ENCODE measurements at places on chromosomes 12 and 14. TPM values are rescaled to one million over a fixed set of nuclear protein-coding genes. Genes with fewer than 3 reads are reported as not detected.

- DNase-seq: no peak
These were observed 456.9 kb upstream of the SYT1 start for GRCh38 chr12:78407722-78408121.

DNA sequence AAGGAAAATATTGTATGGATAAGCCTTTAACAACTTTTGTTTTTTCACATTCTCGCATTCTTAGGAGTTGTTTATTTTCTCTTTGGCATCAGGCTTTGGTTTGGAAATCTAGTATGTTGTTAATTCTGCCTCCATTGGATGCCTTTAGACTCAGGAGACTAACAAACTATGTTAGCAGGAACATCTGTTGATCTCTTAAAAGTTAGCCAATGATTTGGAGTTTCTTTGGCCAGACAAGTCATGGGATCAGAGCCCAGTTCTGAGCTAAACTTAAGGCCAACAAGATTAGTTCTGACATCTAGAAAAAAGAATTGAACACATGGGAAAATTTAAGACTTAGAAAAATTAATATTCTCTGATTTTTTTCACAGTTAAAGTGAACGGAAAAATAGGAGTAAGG is 35.3 kb upstream of the STRAP start:
- no peak for DNase-seq

DNA sequence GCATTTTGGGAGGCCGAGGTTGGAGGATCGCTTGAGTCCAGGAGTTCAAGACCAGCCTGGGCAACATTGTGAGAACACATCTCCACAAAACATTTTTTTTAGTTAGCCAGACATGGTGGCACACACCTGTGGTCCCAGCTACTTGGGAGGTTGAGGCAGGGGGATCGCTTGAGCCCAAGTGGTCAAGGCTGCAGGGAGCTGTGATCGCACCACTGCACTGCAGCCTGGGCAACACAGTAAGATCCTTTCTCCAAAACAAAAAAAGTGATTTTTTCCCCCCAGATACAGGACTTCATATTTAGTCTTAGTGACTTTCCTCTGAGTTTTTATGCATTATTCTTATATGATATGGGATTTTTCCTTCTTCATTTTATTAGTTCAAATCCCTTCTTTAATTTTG is 20.2 kb downstream of the OXA1L start:
- DNase-seq: no peak

GRCh38 chr12:44377443-44378187 is 498.5 kb downstream of the NELL2 start:
- no peak for DNase-seq

DNA sequence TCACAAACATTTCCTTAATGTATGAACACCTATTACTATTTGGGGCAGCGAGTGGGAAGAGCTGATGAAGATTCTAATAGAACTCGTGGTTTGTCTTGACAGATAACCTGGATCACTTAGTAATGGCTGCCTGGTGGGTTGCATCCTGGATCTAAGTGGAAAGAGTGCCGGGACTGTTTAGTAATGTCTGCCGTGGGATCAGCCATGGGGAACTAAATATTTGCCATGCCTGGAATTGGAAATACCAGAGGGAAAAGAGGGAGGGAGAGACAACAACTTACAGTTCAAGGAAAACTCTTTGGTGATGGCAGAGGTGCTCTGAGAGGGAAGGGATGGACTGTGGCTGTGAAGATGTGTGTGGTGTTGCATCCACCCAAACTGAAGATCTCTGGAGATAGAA is 21.3 kb upstream of the CCDC63 start:
- no peak for DNase-seq

The POMT2 gene
- total RNA-seq: 15.6 TPM

DNA sequence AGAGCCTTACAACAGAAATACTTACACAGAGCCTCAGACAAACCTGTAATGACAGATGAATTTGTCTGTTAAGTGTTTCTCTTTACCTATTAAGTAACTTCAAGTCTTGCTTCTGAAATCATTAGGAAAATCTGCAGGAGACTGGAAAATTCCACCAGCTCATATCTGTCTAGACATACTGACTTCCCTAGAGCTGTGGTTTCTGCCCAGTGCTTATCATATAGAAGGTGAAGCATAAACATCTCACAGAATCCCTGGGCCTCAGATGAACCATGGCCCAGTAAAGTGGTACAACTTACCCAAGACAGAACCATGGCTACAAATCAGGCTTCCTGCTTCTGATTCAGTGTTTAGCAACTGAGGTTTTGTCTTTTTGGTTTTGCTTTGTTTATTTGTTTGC is 91.6 kb downstream of the EGLN3 start:
- no peak for DNase-seq

- no peak for DNase-seq
These were observed 26.6 kb downstream of the DDX24 start for GRCh38 chr14:94054401-94054800.

The RDH5 gene
- total RNA-seq: 21.9 TPM

- DNase-seq: no peak
These were observed 1095.8 kb downstream of the GALC start for GRCh38 chr14:86897224-86897623.

GRCh38 chr14:97710726-97711125 is 913.5 kb downstream of the VRK1 start:
- DNase-seq: no peak

The OR6S1 gene
- not detected for total RNA-seq

DNA sequence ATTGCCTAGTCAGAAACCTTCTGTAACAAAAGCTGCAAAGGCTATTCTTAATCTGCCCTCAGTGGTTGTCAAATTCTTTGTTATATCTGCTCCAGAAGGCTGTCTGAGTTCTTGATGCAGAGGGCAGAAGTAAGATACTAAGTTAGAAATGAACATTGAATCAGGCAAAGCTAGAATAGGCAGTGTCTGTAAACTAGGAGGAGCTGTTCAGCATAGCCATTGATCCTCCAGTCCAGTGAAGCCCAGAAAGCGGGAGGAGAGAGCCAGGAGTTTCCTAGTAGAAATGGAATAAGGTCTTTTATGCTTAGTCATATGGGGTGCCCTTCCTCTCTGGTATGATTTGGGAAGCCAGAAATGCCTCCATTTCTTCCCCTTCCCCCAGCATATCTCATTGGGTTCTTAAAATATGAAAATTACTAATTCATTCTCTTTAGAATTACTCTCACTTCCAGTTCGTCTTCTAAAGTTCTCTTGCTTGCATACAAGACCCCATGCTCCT is 76.2 kb downstream of the APAF1 start:
- DNase-seq: no peak

- DNase-seq: no peak
These were observed 77.3 kb downstream of the TMX1 start for GRCh38 chr14:51317373-51317772.

DNA sequence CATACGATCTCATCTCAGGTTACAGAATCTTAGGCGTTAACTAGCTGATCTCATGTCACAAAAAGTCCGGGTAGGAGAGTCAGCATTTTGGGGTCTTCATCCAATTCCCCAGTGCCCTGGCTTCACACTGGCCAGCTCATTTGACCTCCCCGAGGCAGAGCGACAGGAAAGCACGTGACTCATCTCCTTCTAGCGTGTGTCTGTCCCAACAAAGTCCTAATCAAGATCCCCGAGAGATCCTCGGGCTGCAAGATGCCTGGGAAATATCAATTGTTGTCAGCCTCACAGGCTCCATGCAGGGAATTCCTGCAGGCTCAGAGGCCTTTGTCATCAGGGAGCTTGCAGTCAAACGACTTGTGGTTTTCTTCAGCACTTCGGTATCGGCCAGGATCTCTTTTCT is 57.5 kb downstream of the ZNF664 start:
- no peak for DNase-seq

- DNase-seq: no peak
These were observed 241.4 kb downstream of the ETNK1 start for GRCh38 chr12:22866406-22866805.

- DNase-seq: no peak
These were observed 1141.3 kb downstream of the BCL11B start for GRCh38 chr14:98130691-98131090.
